ENCODE measurements at places on chromosomes 2 and 18.

- DNase-seq, result no peak
Observed at GRCh38 chr2:52222128-52222527, 1190.2 kb upstream of the NRXN1 start.

DNA sequence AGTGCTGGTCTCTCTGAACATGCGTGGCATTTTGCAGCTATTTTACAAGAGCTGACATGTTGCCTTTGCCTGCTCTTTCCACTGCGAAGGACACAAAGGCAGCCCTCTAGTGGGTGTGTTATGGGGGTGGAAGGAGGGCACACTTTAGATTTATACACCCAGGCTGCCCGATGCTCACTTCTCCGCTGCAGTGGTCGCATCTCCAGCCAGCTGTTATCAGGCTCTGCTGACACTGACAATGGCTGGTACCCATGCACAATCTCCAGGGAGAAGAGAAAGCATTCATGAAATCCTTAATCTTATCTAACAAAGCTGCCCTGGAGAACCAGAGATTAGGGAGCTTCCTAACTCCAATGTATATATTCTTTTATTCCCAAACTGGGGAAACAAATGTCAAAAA lies 113.5 kb downstream of the EPHA4 start:
- DNase-seq, result no peak

DNA sequence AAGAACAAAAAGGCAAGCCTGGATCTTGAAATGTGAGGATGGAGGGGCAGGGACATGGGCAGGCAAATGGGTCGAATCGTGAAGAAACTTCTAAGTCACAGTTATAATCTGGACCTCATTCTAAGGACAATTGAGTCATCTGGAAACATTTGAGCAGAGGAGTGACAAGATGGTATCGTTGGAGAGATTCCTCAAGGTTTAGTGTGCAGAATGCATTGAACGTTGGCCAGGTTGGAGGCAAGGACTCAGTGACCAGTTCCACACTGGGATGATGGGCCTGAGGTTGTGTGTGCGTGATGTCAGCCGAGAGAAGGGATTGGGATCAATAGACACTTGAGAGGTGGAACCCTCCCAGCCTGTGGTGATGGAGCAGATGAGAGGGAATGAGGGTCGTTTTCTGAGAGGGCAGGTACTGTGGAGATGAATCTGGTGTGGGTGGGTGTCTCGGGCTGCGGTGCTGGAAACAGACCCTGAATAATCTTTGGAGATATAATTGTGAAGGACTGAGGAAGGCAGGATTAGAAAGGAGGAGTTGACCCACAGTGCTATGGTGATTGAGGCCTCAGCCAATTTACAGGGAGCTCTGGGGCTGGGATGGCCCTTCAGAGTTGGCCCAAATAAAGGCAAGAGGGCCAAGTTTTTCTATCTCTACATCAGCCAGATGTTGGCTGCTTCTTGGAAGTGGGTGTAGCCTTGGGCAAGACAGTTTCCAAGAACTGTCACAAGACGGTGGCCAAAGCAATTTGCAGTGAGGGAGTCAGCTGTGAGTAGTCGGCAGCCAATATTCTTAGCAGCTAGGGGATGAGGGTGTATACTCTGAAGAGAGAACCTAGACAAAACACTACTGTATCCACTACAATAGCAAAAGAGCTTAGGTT lies 5.8 kb upstream of the ZNF532 start:
- no peak for DNase-seq

GRCh38 chr2:42567806-42568400 lies 529 bp upstream of the MTA3 start:
- DNase-seq, result peak; percentile 17

- DNase-seq, result no peak
Observed at GRCh38 chr18:44715245-44715644, 34.6 kb downstream of the SETBP1 start.
